ENCODE measurements at places on chromosomes 2 and 18.

DNA sequence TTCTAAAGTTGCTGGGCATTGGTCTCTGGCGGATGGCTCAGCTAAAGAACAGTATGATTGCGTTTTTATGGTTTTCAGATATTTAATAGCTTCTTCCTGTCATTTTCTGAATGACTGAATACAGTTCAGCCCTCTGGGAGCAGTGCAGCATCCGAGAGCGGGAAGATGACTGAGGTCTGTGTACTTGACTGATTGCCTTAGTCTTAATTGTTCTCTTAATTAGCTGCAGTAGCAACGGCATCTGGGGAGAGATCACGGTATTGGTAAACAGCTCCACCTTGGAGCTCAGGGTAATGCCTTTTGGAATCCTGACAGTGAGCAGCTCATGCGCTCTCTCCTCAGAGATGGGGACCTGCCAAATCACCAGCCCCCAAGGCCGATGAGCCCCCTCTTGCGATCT is 481.4 kb upstream of the SPRED2 start:
- no peak for DNase-seq

DNA sequence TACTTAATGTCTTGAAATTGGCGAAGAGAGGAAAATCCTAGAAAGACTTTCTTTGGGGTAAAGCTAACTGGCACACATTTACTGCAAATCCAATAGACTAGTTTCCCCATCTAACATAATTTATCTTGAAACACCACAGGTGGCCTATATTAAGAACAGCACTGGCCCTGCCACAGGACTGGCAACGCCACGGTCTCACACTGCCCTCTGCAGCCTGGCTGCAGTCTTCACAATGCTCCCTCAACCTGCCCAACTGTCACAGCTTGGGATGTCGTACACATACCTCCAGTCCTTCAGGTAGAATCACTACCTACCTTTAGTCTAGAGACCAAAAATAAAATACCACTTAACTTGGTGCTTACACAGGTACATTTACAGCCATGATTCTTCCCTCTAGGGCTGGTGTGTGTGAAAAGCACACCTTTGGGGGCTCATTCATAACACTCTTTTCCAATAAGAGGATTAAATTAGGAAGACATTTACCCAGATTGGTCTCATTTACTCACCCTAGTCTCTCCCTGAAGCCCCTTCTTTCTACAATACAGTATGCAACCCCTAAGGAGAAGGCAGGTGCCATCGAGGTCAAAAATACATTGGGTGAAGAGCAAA is 222.2 kb downstream of the C1D start:
- peak; percentile 81 for DNase-seq

GRCh38 chr2:218821605-218822211 is 9.9 kb downstream of the PRKAG3 start:
- no peak for DNase-seq

DNA sequence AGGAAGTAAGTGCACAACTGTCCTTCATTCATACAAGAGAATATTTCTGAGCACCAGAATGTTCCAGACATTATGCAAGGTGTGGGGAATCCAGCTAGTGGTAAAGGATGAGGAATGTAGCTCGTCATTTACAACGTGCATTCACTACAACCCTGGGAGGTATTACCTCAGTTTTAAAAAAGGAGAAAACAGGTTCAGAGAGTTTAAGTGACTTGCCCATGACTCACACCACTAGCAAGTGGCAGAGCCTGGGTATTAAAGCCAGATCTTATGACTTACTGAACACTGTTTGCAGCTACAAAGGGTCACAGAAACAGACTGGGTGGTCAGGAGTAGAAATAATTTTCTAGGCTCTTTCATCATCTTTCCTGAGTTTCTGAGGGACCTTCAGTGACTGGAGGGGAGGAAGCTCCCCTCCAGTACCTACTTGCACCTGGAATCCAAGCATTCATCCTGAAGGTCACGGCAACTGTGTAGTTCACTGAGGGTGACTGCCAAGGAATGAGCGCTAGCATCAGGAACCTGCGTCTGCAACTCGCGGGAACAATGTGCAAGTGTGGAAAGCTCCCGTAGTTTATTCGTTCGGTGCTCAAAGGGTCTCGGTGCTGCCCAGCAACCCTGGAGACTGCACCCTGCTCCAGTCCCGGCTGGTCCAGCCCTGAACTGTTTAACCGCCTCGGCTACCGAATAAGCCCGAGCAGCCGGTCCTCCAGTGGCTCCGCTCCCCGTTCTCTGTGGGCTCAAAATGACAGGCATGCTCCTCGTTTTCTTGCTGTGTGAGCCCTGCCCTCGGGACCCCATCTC is 647 bp downstream of the CCDC121 start:
- peak; percentile 87 for DNase-seq

DNA sequence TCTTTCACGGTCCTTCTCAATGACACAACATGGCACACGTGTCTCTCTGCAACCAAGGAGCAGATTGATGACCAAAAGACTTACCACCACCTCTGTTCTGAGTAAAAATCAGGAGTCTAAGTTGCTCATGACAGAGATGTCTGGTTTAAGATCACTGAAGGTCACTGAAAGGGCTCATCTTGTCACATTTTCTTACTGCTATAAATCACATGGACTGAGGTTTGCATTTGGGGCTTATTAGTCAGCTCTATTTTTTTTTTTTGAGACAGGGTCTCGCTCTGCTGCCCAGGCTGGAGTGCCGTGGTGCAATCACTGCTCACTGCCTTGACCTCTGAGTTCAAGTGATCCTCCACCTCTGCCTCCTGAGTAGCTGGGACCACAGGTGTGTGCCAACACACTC is 19.4 kb downstream of the CFLAR start:
- no peak for DNase-seq

DNA sequence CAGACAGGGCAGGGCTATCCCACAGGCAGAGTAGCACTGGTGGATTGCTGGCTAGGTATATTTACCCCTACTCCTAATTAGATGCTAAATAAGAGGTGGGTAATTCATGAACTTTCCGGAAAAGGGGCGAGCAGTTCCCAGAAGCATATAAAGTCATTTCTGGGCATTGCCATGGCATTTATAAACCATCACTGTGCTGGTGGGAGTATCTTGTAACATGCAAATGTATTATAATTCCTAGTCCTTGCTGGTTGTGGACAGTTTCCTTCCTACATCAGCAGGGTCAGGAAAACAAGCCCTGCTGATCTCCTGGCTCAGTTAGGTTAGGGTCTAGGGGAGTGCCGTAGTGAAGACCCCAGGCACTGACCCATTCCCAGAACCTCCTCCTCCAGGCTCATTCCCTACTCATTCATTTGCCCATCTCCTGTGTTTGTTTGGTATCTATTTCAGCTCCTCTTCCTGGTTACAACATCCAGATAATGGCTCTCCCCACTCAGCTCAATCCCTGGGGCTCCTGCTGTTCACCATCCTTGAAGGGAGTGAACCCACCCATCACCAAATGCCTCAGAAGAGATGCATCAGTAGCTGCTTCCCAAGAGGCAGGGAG is 282.7 kb downstream of the SRBD1 start:
- no peak for DNase-seq

- DNase-seq = no peak
These were observed 66.6 kb downstream of the RIF1 start for GRCh38 chr2:151476287-151476686.

GRCh38 chr2:148614014-148614321 is 30.6 kb upstream of the EPC2 start:
- peak; percentile 66 for DNase-seq
